ENCODE measurements at places on chromosomes 3 and 15.

GRCh38 chr3:39021029-39021428, 30.7 kb downstream of the SCN11A start:
- DNase-seq, result no peak

- no peak for DNase-seq
Observed at GRCh38 chr3:25849091-25849490, 59.2 kb downstream of the OXSM start.

- no peak for DNase-seq
Observed at GRCh38 chr3:64668582-64669510, 19.0 kb downstream of the ADAMTS9 start.

GRCh38 chr3:101780661-101781060, 1.6 kb downstream of the NXPE3 start:
- DNase-seq, result peak; percentile 47

DNA sequence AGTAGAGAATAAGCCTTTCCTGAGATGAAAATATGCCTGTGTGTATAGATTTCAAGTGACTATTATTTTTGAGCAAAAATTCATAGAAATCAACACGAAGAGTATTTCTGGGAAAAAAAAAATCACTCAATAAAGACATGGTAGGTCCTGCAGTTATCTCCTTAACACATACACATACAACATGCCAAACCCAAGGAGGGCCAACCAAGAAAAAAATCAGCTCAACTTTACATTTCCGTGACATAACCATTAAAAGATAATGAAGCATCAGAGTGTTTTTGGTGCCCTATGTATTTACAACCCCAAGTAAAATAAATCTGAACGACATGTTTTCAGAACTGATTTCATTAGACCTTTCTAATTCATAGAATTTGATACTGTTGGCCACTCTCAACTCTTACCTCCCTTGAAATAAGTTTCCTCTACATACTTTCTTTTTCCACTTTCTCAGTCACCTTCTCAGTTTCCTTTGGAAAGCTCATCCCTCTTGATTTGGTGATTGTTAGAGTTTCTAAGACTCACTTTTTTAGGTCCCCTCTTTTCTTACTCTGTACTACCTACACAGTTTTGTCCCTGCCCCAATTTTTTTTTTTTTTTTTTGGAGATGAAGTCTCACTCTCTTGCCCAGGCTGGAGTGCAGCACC, 162.3 kb downstream of the TBL1XR1 start:
- DNase-seq, result no peak

DNA sequence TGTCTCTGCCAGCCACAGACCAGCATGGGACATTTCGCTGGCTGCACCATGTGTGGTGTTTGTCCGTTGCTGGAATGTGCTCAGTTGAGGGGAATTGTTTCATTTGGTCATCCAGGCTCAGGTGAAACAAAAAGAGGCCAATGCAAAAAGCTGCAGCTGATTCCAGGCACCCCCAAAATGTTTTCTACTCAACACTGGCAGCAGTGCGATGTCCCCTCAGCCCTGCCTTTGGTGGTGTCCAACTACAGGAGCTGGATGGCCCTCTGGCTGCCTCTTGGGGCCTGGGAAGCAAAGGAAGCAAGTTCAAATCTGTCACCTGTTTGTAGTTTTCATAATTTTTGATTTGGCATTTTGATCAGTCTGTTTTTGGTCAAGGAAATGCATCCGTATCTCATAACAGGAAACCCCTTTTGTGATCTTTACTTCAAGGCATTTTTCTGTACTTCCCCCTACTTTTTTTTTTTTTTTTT, 141.8 kb downstream of the EEFSEC start:
- no peak for DNase-seq

DNA sequence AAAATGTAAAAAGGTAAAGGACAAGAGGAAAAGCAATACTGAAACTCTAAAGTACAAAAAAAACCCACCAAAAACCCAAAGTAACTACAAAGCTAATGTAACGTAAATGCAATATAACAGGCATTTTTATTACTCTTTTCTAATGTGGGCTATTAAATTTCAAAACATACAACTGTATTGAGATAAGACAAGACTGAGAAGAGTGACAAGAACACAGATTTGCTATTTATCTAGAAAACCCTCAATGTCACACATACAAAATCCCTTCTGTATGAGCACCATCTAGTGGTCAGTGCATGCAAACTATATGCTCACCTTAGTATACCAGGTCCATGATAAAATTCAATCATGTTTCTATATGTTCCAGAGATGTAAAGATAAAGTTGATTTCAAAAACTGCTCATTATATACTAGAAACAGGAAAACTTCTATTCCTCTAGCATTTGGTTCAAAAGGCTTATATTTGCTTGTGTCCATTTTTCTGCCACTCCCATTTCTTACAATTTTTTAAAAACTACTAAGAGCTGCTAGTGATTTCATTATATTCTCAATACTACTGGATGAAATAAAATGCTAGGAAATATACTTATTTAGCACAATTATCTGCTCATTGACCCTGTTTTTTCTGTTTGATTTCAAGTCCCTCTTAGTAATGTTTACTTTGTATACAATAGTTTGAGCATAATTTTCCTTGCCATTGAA, 111.4 kb downstream of the DLG1 start:
- peak; percentile 41 for DNase-seq

DNA sequence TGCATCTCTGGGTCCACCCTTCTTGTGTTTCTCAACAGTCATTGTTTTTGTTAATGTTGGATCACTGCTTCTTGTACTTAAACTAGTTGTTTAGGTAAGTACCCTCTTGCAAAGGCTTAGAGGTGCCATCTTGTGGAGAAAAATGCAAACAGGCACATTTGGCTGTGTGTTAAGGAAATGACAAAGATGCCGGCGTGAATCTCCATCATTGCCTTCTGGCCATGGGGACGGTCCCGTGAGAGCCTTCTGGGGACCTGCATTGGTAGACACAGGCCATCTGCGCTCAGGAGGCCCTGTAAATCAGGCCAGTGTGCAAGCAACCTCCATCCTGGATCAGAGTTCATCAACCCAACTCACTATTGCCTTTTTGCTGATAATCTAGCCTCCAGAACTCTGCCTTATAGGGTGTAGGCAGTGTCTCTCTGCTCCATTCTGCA, 158.6 kb upstream of the NR2E3 start:
- peak; percentile 62 for DNase-seq

- no peak for DNase-seq
Observed at GRCh38 chr3:194976874-194977273, 291.2 kb downstream of the FAM43A start.

DNA sequence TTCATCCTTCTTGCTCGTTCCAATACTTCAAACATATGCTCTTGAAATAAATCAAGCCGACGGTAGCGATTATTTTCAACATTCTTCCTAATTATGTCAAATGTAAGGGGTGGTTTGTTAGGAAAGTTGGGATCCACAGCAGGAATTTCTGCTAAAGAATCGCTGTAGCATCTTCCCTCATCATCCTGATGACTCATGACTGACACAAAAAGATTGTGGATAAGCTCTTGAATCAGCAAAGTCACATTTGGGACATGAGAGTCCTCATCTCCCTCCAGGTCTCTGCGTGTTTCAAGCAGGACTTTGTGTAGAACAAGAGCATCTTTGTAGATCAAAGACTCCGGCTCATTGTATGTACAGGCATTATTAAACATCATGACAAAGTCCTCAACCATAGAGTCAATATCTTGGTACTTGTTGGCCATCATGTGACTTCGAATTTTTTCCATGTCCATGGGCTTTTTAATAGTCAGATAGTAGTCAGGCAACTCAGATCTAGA, 73.0 kb downstream of the UQCC5 start:
- no peak for DNase-seq

DNA sequence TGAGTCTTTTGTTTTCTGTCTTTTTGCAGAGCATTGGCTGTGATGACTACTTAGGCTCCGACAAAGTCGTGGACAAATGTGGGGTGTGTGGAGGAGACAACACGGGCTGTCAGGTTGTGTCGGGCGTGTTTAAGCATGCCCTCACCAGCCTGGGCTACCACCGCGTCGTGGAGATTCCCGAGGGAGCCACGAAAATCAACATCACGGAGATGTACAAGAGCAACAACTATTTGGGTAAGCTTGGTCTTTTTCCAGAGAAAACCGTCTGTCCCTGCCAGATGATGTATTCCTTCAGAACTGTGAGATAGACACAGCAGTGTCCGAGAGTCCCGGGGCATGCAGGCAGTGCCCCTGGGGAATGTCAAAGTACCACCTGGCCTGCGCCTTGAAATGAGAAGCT, 149.9 kb upstream of the NR2E3 start:
- no peak for DNase-seq

GRCh38 chr3:133300102-133300501, 99.8 kb upstream of the BFSP2 start:
- DNase-seq, result no peak

DNA sequence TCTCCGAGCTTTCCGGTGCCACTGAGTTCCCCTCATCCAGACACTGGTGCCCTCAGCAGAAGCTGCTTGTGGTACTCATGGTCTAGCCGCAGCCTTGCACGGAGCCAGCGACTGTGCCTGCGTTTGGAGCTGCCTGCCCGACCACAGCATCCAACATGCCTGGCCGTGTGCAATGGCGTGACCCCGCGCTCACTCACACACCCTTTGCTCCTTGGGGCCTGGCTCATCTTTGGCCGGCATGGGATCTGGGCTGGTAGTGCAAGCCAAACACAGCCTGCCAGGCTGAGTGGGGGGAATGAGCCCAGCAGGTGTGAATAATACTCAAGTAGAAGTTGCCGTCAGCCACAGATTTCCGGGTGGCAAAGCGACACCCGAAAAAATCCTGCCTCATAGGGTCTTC, 1178.7 kb upstream of the GBE1 start:
- DNase-seq, result no peak

GRCh38 chr3:112651071-112651470, 10.1 kb upstream of the CCDC80 start:
- DNase-seq, result no peak

GRCh38 chr3:10262027-10262426, 13.8 kb downstream of the TATDN2 start:
- no peak for DNase-seq

DNA sequence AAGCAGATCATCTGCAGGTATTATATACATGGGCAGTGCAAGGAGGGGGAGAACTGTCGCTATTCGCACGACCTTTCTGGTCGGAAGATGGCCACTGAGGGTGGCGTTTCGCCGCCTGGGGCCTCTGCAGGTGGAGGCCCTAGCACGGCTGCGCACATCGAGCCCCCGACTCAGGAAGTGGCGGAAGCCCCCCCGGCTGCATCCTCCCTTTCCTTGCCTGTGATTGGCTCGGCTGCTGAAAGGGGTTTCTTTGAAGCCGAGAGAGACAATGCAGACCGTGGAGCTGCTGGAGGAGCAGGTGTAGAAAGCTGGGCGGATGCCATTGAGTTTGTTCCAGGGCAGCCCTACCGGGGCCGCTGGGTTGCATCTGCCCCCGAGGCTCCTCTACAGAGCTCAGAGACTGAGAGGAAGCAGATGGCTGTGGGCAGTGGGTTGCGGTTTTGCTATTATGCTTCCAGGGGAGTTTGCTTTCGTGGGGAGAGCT, 639 bp downstream of the MKRN3 start:
- no peak for DNase-seq

Measured in Caki2 (cell line).